Caco-2 (cell line): ENCODE measurements at places on chromosomes 7 and 10. TPM values are rescaled to one million over a fixed set of nuclear protein-coding genes. Genes with fewer than 3 reads are reported as not detected.

DNA sequence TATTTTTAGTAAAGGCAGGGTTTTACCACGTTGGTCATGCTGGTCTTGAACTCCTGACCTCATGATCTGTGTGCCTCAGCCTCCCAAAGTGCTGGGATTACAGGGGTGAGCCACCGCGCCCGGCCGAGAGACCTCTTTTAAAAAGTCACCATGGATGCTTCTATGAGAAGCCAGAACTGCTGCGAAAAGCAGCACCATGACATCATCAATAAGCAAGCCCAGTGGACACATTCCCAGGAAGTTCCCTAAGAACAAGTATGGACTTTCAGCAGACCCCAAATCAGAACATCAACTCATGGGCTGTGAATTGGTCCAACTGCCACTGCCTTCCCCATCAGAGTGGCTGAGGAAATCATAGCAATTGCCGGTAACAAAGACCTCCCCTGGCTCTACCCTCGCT, 93.4 kb downstream of the PLXNA4 start:
- H3K4me1 ChIP-seq, result no peaks in the 10 kb centered on the region
- H3K4me3 ChIP-seq, result no peak overlapping the region
- H3K36me3 ChIP-seq, result no peaks in the 10 kb centered on the region
- H3K27me3 ChIP-seq, result peaks cover 4% of the 10 kb centered on the region
- DNase-seq, result no peak
- H3K27ac ChIP-seq, result no peak overlapping the region

DNA sequence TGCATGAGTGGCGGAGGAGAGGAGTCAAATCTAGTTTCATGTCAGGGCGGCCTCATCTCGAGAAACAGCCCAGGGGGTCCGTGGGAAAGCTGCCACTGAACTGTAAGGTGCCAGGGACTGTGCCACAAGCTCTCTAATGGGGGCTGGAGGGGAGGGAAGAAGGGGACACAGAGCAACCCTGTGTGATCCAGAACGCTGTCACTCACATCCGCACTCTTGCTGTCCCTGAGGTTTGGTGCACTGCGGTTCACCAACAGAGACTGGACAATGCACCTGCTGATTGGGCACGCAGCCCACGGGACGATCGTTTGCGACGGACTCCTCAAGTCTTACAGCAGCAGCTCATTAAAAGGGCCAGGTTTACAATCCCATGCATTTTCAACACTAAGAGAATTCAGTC, 47.7 kb downstream of the AMZ1 start:
- H3K4me3 ChIP-seq, result no peak overlapping the region
- DNase-seq, result no peak
- no peaks in the 10 kb centered on the region for H3K27me3 ChIP-seq

ANKRD30A gene
- total RNA-seq, result 0.14 TPM in 1 of 2 replicates, not detected in the other

IKZF1 gene
- total RNA-seq, result not detected in 2 replicates

DNA sequence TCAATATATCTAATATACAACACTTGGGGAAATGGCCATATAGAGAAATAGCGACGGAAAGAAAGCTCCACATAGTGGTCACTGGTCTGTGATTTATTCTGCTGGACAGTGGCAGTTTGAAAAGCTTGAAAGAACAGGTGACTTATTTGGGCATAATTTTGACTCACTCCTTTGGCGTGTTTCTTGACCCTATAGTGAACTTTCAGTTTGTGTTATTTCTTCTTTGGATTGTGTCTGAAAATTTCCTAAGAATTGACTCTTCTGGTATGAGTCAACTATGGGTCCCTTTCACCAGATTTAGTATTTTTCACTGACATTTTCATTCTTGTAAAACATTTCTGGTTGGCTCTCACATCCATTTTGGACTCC, 25.8 kb upstream of the IMMP2L start:
- no peaks in the 10 kb centered on the region for H3K4me1 ChIP-seq
- no peak overlapping the region for H3K4me3 ChIP-seq
- no peaks in the 10 kb centered on the region for H3K36me3 ChIP-seq
- H3K27me3 ChIP-seq, result no peaks in the 10 kb centered on the region
- no peak for DNase-seq

ADCY1 gene
- total RNA-seq, result 2.9 and 3.6 TPM in 2 replicates

DNA sequence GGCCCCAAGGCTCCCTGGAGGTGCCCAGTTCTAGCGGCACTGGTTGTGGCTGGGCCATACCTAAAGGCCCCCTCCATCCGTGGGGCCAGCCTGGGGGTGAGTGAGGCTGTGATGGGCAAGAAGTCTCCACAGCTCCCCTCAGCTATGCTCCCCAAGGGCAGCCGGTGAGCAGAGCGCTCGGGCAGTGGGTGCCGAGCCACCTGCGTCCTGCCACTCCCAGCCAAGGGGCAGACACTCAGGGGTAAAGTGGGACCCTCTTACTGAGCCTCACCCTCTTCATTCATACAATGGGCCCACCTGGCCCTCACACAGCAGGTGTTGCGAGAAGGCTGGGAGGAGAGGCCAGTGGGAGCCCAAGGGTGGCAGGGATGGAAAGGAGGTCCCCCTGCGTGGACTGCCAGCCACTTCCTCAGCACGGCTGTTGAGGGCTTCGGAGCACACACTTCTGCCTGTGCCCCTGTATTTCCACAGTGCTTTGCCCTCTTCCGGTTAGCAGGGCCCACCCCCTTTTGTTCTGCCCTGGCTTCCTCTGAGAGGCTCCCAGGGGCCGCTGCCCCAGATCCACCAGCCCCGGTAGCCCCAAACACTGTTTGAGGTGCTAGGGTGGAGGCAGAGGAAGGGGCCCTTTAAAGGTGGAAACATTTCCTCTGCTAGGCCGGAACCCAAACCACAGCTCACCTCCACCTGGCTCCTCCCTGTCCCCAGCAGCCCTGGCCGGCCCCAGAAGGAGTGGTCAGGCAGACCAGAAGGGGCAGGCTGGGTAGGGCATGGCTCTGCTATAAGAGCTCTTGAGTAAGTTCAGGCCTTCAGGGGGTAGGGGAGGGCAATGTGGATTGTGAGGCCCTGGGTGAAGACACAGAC, 16.4 kb upstream of the C10orf105 start:
- H3K4me3 ChIP-seq, result no peak overlapping the region
- no peak overlapping the region for H3K27ac ChIP-seq
- peaks cover 7% of the 10 kb centered on the region for H3K4me1 ChIP-seq
- no peak for DNase-seq
- H3K36me3 ChIP-seq, result no peaks in the 10 kb centered on the region
- H3K27me3 ChIP-seq, result no peaks in the 10 kb centered on the region

GRCh38 chr7:142001163-142001874, 5.6 kb downstream of the MGAM start:
- H3K27me3 ChIP-seq, result no peaks in the 10 kb centered on the region
- DNase-seq, result peak; percentile 77
- H3K36me3 ChIP-seq, result no peaks in the 10 kb centered on the region
- no peak overlapping the region for H3K4me3 ChIP-seq
- peaks cover 17% of the 10 kb centered on the region for H3K4me1 ChIP-seq

GRCh38 chr7:70739646-70740210, 392.2 kb upstream of the GALNT17 start:
- H3K27ac ChIP-seq, result no peak overlapping the region
- H3K4me3 ChIP-seq, result no peak overlapping the region
- DNase-seq, result no peak
- H3K36me3 ChIP-seq, result no peaks in the 10 kb centered on the region
- H3K4me1 ChIP-seq, result no peaks in the 10 kb centered on the region

CDC14C gene
- not detected in 2 replicates for total RNA-seq

FXYD4 gene
- not detected in 2 replicates for total RNA-seq

DNA sequence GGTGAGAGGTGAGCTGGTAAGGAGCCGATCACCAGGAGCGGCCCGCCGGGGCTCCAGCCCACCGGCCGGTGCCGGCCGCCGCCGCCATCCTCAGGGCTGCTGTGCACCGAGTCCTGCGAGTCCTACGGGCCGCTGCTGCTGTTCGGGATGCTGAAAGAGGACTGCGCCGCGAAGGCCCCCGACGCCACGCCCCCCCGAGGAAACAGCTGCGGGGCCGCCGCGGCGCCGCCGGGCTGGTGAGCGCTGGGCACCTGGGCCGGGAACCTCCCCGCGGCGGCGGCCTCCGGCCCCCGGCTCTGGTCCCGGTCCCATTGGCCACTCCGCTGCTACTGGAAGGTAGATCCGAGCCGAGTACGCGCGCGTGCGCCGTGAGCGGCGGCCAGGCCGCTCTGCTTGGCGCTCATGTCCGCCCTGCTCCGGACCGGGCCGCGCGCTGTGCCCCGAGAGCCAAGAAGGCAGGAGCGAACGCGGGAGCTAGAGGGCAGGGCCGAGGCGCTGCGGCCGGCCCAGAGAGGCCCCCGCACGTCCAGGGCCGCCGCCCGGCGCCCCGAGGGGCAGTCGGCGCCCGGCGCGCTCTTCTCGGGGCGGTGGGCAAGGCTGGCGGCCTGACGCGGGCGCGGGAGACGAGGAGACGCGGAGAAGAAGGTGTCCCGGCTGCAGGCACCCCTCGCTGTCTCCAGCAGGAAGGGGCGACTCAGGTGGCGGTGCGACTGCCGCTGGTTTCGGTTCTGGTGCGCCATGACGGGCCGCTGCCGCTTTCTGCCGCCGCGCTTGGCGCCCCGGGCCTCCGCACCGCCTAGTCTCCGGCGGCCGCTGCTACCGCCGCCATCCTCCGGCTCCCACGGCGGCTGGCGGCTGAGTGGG, 121.3 kb upstream of the WIPF3 start:
- H3K27ac ChIP-seq, result peak overlapping the region; percentile 72
- H3K36me3 ChIP-seq, result no peaks in the 10 kb centered on the region
- no peaks in the 10 kb centered on the region for H3K27me3 ChIP-seq
- peak; percentile 88 for DNase-seq
- H3K4me1 ChIP-seq, result no peaks in the 10 kb centered on the region

- DNase-seq, result no peak
- no peak overlapping the region for H3K4me3 ChIP-seq
- no peak overlapping the region for H3K27ac ChIP-seq
Measured at GRCh38 chr7:2210551-2211258, 22.0 kb downstream of the MAD1L1 start.

- no peaks in the 10 kb centered on the region for H3K4me1 ChIP-seq
- no peak for DNase-seq
- no peak overlapping the region for H3K27ac ChIP-seq
- no peaks in the 10 kb centered on the region; the same call in 1 of the 2 replicates for H3K36me3 ChIP-seq
- H3K4me3 ChIP-seq, result no peak overlapping the region
Measured at GRCh38 chr10:86226781-86227201, 139.8 kb downstream of the GRID1 start.

DNA sequence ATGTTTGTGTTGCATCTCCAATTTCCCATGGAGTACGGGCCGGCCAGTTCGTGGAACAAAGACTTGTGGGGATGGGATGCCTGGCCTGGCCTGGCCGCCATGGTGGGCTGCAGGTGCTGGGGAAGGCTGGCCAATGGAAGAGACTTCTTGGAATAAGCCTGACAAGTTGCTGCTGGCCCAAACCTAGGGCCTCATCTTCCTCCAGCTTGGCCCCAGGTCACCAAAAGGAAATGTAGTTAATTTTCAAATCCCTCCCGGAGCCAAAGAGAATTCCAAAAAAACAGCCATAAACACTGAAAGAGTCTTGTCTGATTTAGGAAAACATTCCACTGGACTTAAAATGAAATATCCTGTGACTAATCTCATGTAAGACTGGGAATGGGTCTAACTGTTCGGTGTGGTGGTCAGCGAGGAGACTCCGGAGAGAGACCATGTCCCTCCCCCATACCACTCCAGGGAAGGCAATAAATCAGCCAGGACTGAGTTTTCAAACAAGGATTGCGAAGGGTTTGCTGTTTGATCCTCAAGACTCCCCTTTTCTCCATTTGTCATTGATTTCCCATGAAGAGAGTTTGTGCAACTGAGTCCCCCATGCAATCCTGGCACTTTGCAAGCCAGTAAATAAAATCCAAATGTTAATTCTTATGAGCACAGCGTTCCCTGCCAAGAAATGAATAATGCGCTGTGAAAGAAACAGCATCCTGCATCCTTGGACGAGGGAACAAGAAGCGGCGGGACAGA, 128.7 kb upstream of the HABP2 start:
- no peak for DNase-seq
- H3K36me3 ChIP-seq, result no peaks in the 10 kb centered on the region
- H3K4me1 ChIP-seq, result peaks cover 6% of the 10 kb centered on the region
- no peak overlapping the region for H3K27ac ChIP-seq

- H3K27ac ChIP-seq, result no peak overlapping the region
- H3K27me3 ChIP-seq, result no peaks in the 10 kb centered on the region
- DNase-seq, result no peak
- no peaks in the 10 kb centered on the region for H3K36me3 ChIP-seq
Measured at GRCh38 chr7:133398506-133398905, 145.6 kb downstream of the EXOC4 start.

GRCh38 chr7:71574153-71574860, 442.4 kb downstream of the GALNT17 start:
- H3K4me3 ChIP-seq, result no peak overlapping the region
- H3K4me1 ChIP-seq, result no peaks in the 10 kb centered on the region
- H3K36me3 ChIP-seq, result no peaks in the 10 kb centered on the region

PRKG1 gene
- total RNA-seq, result 0.09 and 0.12 TPM in 2 replicates

PWWP2B gene
- total RNA-seq, result 17.8 and 19.3 TPM in 2 replicates

DNA sequence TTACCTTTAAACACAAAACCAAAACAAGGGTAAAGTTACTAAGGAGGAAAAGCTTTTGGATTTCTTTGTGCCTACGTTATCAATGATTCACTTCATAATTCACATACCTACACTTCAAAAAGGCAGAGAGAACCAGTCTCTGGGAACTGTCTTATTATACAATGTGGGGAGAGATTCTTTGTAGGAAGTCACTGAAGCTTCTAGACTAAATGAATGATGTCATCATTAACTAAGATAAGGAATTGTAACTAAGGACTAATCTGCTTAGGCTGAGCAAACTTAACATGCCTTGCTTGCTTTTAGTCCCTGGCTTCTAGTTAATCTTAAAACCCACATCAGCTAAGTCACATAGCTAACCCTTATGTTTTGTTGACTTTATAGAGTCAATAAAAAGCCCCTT, 771.2 kb downstream of the NXPH1 start:
- no peaks in the 10 kb centered on the region for H3K27me3 ChIP-seq
- H3K4me3 ChIP-seq, result no peak overlapping the region
- no peak overlapping the region for H3K27ac ChIP-seq
- H3K36me3 ChIP-seq, result no peaks in the 10 kb centered on the region

DNA sequence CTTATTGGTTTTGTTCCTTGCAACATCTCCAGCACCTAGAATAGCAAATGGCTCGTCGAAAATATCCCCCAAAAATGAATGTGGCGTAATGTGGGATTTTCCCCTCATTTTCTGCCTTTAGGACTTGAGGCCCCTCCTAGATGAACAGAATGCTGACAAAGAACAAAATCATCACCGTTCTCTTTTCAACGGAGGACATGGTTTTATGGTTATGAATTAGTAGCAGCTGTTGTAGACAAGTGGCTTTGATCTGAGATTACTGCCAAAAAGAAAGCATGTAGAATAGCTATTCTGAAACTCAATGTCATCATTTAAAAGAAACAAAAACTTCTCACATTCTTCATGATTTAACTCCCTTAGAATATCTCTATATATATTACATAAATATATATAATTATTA, 17.2 kb upstream of the CALN1 start:
- H3K4me1 ChIP-seq, result no peaks in the 10 kb centered on the region
- H3K27ac ChIP-seq, result no peak overlapping the region
- no peak for DNase-seq
- no peaks in the 10 kb centered on the region for H3K36me3 ChIP-seq

HDAC9 gene
- total RNA-seq, result 0.27 and 0.81 TPM in 2 replicates

KAZALD1 gene
- total RNA-seq, result 41.3 and 42.3 TPM in 2 replicates

DNA sequence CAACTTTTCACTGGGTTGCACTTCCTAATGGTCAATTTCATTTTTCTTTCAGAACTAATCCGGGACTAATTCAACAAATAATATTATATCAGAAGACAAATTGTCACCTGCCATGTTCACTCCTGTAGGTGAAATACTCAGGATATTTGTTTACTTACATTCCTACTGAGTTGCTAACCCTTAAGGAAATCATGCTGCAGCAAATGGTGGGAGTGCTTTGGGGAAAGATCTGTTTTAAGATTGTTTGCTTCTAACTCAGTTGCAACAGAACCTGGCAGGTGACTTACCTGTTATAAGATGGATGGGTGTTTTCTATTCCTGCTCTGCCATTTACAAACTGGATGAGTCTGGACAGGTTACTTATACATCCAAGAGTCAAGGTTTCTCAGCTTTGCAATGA, 81.8 kb downstream of the ZNF248 start:
- no peaks in the 10 kb centered on the region for H3K4me1 ChIP-seq
- H3K4me3 ChIP-seq, result no peak overlapping the region
- no peak for DNase-seq
- no peaks in the 10 kb centered on the region for H3K27me3 ChIP-seq
- no peaks in the 10 kb centered on the region for H3K36me3 ChIP-seq
